Amniotic stem cell (primary cell): ENCODE measurements at places on chromosomes 4 and X.

GRCh38 chrX:8139716-8140115 is 31.4 kb downstream of the VCX2 start:
- DNase-seq, result no peak

- no peak for DNase-seq
These were observed 132.0 kb upstream of the HDX start for GRCh38 chrX:84634201-84634782.

GRCh38 chr4:88162626-88163025 is 4.2 kb upstream of the ABCG2 start:
- no peak for DNase-seq

- no peak for DNase-seq
These were observed 4.5 kb upstream of the APELA start for GRCh38 chr4:164872481-164872880.

DNA sequence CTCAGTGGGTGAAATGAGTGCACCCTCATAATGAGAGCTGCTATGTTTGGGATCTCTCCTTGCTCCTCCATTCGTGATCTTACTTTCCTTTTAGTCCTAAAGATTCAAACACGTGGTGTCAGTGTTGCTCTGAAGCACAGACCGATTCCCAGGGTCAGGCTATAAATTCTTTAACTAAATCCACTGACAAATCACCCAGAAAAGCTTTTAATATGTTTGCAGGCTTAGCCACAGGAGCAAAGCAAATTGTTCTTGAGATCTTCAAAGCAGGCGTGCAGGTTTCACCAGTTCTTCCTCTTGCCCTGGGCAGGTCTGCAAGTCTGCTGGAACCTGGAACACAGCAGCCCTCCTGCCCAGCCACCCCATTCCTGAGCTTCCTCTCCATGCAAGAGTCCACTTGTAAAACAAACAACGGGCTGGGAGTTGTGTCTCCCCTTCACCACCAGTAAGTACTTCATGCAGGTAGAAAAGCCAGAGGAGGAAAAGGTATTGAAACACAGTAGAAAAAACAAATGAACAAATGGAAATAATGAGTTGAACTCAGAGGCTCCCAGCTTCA is 70.1 kb upstream of the ENPP6 start:
- no peak for DNase-seq

GRCh38 chr4:99645036-99645435 is 12.6 kb downstream of the C4orf54 start:
- DNase-seq, result no peak

DNA sequence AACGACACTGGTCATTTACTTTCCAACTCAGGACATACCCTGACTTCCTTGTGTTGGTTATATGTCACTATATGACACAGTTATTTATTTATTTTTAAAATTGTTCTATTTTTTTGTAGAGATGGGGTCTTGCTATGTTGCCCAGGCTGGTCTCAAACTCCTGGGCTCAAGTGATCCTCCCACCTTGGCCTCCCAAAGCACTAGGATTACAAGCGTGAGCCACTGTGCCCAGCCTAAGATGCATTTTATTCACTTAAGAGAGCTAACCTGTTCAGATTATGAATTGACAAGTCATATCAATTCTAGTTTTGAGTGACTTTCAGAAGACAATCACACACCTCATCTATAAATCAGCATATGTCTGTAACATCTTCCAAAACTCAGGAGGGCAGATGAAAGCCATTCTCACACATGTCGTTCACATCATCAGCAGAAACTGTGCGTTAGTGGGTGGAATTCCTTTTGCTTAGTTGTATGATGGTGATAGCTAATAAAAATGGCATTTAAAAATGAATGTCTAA is 9.4 kb upstream of the RHOH start:
- no peak for DNase-seq

DNA sequence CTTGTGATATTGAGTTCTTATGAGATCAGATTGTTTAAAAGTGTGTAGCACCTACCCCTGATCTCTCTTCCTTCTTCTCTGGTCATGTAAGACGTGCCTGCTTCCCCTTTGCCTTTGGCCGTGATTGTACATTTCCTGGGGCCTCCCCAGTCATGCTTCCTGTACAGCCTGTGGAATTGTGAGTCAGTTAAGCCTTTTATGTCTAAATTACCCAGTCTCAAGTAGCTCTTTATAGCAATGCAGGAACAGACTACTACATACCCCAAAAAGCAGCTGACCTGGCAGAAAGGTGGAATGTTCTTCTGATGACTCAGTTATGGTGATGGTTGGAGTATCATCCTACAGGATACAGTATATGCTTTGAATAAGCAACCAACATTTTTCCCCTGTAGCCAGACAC is 11.4 kb upstream of the MCUB start:
- DNase-seq, result peak; percentile 27

DNA sequence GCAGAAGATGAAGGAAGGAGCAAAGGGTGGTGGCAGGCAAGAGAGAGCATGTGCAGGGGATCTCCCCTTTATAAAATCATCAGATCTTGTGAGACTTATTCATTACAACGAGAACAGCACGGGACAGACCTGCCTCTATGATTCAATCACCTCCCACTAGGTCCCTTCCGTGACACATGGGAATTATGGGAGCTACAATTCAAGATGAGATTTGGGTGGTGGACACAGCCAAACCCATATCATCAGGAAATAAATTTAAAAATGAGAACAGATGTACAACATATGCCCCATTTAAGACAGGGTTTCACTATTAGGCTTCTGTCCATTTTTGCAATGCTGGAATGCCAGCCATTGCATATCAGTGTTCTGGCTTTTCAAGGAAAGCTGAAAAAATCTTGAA is 346.7 kb upstream of the SLIT2 start:
- no peak for DNase-seq

DNA sequence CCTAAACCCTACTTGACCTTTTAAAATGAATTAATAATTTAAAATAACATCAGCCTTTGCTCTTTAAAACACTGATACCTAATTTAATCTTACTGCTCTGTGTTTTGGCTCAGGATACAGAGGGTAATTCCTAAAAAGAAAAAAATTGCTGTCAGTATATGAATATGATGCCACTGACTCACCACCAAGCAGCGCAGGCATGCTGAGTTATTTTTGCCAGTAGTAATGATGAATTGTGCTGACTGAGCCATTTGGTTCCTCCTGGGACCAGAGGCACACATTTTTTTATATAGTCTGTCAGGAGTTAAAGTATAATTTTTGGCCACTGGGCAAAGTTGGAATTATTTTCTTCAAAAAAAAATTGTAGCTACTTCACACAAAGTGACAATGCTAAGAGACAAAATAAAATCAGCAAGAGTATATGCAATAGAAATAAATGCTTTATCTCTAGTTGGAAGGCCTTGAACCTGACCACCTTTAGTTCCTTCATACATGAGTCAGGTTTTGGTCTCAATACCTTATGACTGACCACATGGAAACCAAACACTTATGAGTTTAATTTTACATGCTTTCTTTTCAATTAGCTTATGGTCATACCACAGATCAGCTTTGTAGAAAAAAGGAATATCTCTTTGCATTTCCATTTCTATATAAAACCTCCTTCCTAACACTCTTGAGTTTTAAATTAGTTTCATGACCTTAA is 115.1 kb downstream of the PPP3CA start:
- peak; percentile 42 for DNase-seq

DNA sequence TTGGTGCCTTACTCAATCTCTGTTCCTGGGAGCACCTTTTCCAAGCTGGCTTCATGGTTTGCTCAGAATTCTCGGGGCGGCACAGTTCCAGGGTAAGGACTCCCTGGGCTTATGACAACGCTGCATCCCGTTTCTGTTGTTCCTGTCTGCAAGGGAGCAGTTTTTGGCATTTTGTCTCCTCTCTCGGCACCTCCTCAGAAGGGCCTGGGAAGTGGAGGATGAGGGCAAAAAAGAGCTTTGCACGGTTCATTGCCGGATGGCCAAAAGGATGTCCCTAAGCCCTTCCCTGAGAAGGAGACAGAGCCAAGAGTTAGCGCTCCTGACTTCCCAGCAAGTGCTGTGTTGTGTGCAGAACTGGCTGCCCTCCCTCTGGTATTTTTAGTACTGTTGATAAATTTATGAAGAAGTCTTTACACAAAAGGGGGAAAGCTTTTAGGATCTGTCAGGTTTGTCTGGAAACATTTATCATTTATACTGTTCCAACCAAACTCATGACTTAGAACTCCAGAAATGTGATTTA is 13.4 kb downstream of the SRD5A3 start:
- no peak for DNase-seq

DNA sequence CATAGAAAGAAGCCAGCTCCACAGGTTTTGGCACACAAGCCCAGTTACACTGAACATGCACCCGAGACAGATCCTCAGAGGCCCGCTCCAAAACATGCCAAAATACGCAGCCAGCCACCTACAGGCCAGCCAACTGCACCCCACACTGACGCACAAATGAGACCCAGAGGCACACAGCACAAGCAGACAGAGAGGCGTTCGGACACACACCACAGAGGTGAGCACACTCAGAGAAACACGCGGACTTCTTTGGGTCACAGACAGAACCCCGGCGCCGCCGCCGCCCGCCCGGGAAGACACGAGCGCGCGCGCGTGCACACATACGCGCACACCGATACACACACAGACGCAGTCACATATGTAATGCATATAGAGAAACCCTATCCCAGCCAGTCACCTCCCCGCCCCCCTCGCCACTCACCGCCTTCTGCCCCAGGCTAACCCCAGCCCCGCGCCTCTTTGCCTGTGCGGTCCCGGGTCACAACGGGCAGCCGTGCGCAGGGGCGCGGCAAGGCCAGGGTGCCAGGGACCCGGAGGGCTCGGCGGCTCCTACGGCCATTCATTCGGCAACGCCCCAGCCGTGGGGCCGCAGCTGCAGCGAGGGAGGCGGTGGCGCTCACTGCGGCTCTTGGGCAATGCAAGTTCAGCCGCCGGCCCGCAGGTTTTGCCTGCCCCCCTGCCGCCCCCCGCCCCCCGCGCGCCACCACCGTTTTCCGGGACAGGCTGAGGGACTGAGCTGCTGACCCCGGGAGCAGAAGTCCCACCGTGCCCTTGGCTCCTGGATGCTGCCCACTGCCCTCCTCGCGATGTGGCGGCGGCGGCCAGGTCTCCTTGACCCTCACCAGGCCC is 553 bp downstream of the SEPTIN6 start:
- peak; percentile 2 for DNase-seq

GRCh38 chrX:109533631-109534030 is 3.0 kb upstream of the NXT2 start:
- no peak for DNase-seq

DNA sequence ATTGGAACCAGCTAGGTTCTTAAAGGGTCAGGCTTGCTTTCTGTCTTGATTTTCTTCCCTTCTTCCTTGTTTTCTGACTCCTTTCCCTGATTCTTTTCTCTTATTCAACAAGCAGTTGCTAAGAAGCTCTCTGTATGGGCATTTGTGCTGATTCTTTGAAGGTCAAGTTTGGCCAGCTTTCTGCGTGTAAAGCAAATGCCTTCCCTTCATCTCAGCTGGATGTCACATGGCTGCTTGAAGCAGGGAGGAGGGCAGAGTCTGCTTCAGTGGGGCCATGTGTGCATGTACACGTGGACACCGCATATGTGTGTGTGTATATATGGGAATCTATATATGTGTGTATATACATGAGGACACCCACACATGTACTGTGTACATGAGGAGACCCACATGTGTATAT is 139.9 kb upstream of the ATP6AP2 start:
- no peak for DNase-seq

- no peak for DNase-seq
These were observed 72.7 kb upstream of the LIMCH1 start for GRCh38 chr4:41465146-41465761.

GRCh38 chrX:482192-482701 is 95.5 kb upstream of the PPP2R3B start:
- DNase-seq, result no peak

GRCh38 chrX:129496625-129497024 is 26.7 kb downstream of the SMARCA1 start:
- DNase-seq, result no peak

DNA sequence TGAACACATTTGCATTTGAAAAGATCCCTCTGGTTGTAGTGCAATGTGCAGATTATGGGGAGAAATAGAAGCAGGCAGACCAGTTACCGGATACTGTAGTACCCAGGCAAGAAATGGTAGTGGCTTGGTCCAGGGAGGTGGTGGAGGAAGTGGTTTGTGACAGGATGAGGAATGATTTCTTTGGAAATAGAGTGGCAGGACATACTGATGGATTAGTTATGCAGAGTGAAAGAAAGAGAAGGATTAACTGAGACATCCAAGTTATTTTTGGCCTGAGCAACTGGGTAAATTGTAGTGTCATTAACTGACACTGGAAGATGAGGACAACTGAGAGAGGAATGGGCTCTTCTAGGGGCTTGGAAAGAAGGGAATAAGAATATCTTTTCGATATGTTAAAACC is 139.7 kb downstream of the CFAP299 start:
- DNase-seq, result no peak

- DNase-seq, result no peak
These were observed 551.2 kb upstream of the PABPC5 start for GRCh38 chrX:90883479-90883878.

GRCh38 chrX:13474164-13474516 is 95.3 kb upstream of the EGFL6 start:
- no peak for DNase-seq

GRCh38 chrX:2324151-2324550 is 176.6 kb downstream of the DHRSX start:
- DNase-seq, result no peak

DNA sequence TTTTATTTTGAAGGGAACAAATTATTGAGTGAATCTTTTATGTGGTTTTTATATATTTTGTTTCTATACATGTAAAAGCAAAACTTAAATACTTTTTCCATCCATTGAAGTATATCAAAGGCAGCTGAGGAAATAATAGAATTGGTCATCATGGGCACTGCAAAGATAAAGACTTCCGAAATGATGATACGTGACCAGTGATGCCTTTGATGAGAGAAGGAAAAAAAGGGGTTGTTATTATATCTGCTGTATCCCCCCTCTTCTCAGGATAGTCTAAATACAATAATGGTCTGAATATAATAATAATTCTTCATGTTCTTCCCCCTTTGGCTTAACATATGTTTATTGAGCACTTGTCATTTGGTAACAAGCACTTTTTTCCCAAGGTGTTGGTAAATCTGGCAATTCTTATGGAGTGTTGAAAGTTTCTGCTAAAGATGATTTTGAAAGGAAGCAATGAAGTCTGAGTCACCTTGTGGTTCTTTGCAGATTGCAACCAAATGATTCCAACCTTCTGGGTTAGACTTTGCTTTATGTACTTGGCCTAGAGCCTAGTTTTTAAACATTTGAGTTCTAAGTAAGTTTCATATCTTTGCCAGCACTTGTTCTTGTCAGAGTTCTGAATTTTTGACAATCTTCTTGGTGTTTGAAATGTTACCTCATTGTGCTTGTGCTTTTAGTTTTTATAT is 60.8 kb downstream of the USP9X start:
- DNase-seq, result peak; percentile 54
